CD4-positive, alpha-beta T cell treated with Interleukin-15 for 1 hour (primary cell): ENCODE measurements at places on chromosomes 2 and 18.

GRCh38 chr2:96773922-96774321 is 13.2 kb downstream of the CNNM4 start:
- DNase-seq, result peak; percentile 53

DNA sequence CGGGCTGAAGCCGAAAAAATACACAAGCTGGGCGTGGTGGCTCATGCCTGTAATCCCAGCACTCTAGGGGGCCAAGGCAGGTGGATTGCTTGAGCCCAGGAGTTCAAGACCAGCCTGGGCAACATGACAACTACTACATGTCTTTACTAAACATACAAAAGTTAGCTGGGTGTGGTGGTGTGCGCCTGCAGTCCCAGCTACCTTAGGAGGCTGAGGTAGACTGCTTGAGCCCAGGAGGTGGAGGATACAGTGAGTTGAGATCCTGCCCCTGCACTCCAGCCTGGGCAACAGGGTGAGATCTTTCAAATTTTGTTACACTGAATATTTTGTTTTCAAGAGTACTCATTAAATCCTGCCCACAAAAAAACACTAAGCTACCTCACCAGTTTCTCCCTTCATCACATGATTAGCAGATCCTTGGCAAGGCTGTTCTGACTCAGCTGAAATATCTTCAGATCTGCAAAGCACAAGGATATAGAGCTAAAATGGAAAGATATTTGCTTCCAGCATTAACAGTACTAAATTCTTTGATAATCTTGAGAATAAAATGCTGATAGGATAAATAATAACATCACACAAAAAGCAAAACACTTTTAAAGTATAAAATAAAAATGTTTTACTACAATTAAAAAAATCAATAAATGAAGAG is 28.2 kb upstream of the MCM6 start:
- no peak for DNase-seq

- peak; percentile 59 for DNase-seq
Measured at GRCh38 chr2:11750422-11750821, 4.0 kb downstream of the LPIN1 start.

DNA sequence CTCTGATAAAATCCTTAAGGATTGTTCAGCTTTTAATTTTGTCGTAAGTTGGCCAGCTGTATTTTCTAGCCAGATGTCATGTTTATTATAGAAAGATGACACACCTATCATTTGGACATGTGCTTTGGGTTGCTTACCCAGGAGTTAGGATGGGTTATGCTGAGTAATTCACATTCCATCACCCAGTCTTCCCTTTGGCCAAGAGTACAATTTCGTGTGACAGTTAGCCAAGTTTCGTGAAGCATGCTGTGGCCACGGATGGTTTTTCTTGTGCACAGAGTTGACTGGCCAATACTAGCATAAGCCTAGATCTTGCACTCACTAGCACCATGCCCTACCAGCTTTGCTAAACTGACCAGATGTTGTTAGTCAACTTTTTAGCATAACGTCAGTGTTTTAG is 5.8 kb downstream of the MAPRE3 start:
- no peak for DNase-seq

DNA sequence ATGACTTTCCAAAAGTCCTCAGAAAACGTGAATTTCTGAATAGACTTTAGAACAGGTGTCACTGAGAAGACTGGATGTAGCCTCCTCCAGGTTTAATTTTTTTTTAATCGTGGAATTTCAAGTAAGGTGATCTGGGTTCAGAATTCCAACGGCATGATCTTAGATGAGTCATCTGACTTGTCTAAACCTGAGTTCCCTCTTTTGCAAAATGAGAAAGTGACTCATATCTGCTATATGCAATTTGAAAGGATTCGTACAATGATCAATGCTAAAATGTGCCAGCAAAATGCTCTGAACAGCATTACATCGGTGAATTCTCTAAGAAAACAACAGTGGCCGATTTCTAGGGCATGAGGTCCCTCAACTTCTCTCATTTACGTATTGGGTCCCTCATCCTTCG is 69.1 kb upstream of the ZNF516 start:
- no peak for DNase-seq

- no peak for DNase-seq
Measured at GRCh38 chr2:26504002-26504401, 26.1 kb upstream of the OTOF start.

GRCh38 chr2:105952131-105952530 is 207.4 kb downstream of the NCK2 start:
- no peak for DNase-seq

- DNase-seq, result no peak
Measured at GRCh38 chr2:3986530-3987258, 283.3 kb downstream of the DCDC2C start.

GRCh38 chr2:175054340-175054739 is 49.2 kb upstream of the CHN1 start:
- no peak for DNase-seq

DNA sequence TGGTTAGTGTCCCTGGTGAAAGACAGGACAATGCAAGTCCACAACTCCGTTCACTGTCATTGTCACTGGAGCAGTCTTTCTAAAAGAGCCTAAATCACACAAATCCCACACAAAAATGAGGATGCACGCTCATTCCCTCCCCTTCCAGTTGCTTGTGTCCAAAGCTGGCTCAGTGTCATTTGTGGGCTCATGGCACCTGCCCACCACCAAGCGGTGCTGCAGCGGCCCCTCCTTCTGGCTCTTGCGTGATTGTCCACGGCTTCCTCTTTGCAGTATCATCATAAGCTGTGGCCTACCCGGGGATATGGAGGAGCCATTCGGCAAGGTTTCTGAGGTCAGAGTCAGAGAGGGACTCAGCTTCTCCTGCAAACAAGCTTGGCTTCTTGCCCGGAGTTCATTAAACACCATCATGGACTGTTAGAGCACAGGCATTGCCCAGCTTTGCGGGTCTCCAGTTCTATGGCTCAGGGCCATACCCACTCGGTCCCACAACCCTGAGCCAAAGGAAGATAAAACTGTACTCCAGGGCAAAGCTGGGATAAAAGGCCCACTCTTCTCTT is 179.4 kb upstream of the AGAP1 start:
- DNase-seq, result no peak

GRCh38 chr18:46071653-46072375 is at the start of gene PSTPIP2:
PSTPIP2 (minus strand) TSS chr18:46072260; CDS start chr18:46072188, 72 bp downstream.
- DNase-seq, result peak; percentile 65

DNA sequence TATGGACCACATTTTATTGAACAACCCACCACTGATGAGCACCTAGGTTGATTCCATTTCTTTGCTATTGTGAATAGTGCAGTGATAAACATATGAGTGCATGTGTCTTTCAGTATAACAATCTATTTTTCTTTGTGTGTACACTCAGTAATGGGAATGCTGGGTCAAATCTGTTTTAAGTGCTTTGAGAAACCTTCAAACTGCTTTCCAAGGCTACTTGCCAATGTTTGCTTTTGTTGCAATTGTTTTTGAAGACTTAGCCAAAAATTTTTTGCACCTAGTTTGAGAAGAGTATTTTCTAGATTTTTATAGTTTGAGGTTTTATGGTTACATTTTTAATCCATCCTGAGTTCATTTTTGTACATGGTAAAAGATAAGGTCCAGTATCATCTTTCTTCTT is 587.4 kb upstream of the SETBP1 start:
- DNase-seq, result no peak

DNA sequence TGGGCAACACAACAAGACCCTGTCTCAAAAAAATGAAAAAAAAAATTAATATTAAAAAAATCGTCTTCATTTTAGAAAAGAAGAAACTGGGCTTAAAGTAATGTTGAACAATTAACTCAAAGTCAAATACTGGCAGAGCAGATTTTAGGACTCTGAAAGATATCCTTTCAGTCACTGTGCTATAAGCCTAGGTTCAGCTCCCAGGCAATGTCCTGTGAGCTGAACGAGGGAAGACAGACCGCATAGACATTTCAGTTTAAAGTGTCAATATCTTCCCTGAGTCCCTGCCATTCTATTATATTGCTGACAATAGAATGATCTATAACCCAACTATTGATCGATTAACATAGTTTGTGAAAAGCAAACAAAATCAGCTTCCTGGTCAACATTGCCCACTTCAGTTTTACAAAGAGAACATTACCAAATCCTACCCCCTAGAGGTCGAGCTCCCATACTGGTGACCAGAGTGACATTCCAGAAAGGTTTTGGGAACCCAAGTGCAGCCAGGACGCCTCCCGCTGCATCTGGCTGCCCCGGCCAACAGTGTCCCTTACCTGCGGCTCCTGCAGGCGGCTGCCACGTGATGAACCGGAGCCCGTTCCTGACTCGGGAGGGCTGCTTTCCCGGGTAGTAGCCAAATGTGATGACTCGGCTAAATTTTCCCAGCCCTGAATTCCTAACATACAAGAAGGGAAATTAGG is 639 bp downstream of the MRO start:
- no peak for DNase-seq

DNA sequence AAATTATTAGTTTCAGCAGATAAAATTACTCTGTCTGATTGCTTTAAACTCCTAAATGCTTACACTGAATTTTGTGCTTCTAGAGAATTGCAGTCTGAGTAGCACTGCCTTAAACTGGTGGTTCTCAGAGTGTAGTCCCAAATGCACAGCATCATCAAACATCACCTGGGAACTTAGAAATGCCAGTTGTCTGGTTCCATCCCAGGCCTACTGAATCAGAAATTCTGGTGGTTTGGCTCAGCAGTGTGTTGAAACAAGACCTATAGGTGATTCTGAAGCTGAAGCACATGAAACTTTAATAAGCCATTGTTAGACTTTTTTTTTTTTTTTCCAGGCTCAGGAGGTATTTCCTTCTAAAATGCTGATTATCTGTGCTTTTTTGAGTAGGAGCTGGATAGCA is 22.0 kb downstream of the EPC2 start:
- no peak for DNase-seq

GRCh38 chr18:2883076-2883735 is 36.4 kb downstream of the EMILIN2 start:
- no peak for DNase-seq

DNA sequence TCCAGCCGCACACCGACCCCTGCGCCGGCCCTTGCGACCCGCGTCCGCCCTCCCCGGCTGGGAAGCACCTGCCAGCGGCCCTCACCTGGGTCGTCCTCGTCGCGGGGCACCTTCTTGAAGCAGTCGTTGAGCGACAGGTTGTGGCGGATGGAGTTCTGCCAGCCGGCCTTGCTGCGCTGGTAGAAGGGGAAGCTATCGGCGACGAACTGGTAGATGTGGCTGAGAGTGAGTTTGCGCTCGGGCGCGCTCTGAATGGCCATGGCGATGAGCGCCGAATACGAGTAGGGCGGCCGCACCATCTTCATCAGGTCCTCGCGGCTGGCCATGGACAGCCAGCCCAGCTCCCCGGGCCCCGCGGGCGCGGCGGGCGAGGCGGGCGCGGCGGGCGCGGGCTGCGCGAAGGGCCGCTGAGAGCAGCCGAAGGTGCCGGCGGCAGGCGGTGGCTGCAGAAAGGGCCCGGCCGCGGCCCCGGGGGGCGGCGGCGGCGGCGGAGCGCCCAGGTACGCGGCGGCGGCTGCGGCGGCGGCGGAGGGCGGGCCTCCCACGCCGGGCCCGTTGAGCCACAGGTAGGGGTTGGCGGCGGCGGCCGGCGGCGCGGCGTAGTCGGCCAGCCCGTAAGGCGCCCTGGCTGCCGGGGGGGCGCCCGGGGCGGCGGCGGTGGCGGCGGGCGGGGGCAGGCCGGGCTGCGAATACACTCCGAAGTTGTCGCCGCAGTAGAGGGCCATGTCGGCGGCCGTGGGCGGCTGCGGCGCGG is 505 bp downstream of the FOXI3 start:
- no peak for DNase-seq

- peak; percentile 41 for DNase-seq
Measured at GRCh38 chr18:74896390-74896991, 298.8 kb downstream of the ZNF407 start.

DNA sequence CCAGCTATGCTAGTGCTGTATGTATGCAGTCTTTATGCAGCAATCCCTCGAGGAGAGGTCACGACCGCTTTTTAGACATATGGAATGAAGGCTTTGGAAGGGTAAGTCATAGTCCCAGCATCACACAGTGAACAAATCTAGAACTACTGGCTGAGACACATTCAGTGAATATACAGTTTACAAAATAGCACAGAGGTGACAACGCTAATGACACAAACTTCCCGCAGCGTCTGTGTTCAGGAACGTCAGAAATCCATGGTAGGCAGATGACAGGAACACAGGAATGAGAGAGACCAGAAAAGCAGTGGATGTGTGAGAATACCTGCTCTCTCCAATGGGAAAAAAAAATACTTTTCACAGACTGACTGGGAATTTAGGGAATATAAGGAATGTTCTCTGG is 29.6 kb downstream of the CABYR start:
- DNase-seq, result no peak

DNA sequence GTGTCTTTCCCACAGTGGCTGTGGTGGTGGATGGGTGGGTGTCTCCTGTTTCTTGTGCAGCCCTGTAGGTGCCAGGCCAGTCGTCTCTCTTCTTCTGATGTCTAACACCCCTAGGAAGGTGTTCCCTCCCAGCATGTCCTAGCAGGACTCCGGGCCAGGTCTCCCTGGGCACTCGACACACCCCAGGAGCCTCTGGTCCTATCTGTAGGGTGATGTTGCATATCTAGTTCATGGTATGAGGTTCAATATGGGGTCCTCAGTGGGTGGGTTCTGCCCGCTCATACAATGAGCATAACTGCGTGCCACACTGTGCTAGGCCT is 14.4 kb downstream of the NGEF start:
- no peak for DNase-seq

GRCh38 chr2:51619961-51620360 is 588.0 kb upstream of the NRXN1 start:
- no peak for DNase-seq

GRCh38 chr2:78029392-78029995 is 507.3 kb upstream of the LRRTM4 start:
- no peak for DNase-seq

DNA sequence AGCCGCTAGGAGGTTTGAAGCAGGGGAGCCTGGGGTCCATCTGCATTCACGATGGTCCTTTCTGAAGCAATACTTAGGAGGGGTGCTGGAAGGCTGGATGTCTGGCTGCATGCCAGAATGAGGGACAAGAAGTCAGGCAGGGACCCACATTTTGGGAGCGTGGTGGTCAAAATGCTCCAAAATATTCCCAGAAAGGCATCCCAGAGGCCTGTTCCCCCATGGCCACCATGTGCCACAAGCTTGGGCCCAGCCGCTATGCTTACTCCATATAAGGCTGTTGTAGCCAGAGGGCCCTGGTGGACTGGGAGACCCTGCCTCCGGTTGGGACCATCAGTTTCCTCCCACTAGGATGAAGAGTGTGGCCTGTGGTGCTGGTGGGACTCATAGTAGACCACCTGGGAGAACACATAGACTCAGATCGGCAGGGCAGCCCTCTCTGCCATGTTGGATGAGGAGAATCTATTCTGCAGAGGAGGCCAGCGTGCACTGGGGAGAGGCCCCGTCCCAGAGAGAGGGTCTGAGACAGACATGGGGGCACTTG is 3.6 kb upstream of the PROM2 start:
- DNase-seq, result no peak

GRCh38 chr18:10508591-10508990 is 17.2 kb upstream of the NAPG start:
- DNase-seq, result no peak

GRCh38 chr2:101815739-101816391 is 118.4 kb downstream of the MAP4K4 start:
- DNase-seq, result no peak

GRCh38 chr2:159108181-159108893 is 139.9 kb downstream of the TANC1 start:
- DNase-seq, result no peak

GRCh38 chr2:74261204-74261864 is 62.9 kb downstream of the MTHFD2 start:
- no peak for DNase-seq
